ENCODE measurements at places on chromosomes 5 and 9.

- DNase-seq: no peak
Observed at GRCh38 chr9:11366585-11367129, 753.9 kb upstream of the PTPRD start.

DNA sequence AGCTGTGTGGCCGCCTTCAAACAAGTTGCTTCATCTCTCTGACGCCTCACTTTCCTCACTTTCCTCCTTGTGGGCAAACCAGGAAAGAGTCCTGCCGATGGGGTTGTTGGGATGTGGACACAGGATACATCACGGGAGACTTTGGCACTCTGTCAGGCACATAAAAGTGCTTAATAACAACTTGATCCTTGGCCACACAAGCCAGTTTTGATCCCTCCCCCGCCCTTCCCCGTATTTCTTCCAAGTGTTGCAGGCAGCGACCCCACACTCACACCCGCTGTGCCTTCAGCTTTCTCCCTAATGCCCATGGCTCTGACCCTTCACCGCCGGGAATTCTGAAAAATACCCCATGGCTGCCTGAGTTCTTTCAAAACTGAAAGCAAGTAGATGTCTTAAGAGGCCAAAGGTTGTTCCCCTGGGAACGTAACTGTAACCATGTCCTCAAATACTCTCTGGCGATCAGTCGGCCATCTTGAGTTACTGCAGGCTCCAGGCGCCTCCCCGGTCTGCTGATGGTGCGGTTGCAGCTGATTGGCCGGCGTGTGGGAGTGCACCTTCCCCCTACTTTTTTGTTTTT, 59.8 kb downstream of the ARHGEF37 start:
- DNase-seq: no peak

- no peak for DNase-seq
Observed at GRCh38 chr9:38208206-38208901, 139.3 kb upstream of the SHB start.

DNA sequence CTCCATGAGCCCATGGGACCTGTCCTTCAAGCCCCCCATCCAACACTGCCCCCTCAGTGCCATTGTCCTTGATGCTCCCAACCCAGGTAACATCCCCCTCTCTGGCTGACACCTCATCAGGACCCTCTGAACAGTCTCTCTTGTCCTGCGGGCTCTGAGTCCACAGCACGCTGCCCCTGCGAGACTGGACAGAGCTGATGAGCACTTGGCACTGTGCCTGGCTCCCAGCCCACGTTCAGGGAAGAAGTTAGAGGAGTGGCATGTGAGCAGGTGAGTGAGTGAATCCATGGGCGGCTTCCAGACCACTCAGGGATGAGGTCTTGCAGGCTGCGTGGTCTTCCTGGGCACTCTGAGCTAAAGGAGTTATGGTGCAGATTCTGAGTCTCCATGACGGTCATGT, 70.7 kb downstream of the PAX5 start:
- no peak for DNase-seq

DNA sequence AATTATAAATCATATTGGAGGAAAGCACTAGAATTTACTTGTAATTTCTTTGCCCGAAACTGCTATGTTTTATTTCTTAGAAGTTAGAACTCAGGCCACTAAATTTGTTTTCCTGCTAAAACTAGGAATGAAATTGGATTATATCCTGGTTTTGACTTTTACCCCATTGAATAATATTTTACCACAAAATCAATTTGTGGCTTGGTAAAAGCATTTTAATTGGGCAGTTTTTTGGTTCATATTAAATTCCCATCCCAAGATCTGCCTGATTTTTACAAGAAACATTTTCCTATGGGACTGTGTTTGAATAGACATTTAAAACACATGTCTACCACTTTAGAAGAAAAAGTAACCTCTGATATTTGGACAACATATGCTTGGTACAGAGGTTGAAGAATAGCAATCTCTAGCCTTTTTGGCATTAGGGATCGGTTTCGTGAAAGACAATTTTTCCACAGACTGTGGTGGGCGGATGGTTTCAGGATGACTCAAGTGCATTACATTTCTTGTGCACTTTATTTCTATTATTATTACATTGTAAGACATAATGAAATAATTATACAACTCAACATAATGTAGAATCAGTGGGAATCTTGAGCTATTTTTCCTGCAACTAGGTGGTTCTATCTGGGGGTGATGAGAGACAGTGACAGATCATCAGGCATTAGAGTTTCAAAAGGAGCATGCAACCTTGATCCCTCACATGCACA, 565.6 kb downstream of the PRR16 start:
- no peak for DNase-seq

- DNase-seq: peak; percentile 33
Observed at GRCh38 chr5:156920861-156921431, 42.1 kb downstream of the TIMD4 start.
